ENCODE measurements at places on chromosomes 5 and 9.

DNA sequence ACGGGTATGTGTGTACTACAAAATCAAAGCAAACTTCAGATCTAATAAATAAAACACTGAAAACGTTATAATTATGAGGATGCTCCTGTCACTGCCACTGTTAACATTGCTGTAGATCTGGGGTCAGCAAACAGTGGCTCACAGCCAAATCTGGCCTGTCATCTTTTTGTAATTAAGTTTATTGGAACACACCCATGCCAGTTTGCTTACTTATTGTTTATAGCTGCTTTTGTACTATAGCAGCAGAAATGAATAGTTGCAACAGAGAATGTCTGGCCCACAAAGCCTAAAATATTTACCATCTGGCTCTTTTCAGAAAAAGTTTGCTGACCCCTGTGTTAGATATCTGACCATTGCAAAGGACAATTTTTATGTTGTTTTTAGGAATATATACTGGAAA lies 32.1 kb downstream of the PRRC1 start:
- DNase-seq = no peak

DNA sequence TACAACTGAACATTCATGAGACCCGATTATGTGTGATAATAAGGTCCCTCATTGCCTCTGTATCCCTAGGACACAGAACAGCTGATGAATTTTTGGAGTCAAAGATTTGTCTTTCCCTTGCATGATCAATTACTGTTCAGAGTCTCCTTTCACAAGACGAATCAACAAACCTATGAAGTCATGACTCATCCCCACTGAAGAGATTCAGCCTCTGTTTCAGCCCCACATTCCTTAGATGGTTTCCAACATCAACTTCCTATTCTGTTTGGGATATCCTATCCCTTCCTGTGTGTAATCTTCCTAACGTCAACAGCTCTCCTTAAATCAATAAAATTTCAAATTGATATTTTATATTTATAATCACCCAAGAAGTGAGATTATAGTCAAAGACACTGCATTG lies 199.0 kb downstream of the DNAH5 start:
- DNase-seq = peak; percentile 31

DNA sequence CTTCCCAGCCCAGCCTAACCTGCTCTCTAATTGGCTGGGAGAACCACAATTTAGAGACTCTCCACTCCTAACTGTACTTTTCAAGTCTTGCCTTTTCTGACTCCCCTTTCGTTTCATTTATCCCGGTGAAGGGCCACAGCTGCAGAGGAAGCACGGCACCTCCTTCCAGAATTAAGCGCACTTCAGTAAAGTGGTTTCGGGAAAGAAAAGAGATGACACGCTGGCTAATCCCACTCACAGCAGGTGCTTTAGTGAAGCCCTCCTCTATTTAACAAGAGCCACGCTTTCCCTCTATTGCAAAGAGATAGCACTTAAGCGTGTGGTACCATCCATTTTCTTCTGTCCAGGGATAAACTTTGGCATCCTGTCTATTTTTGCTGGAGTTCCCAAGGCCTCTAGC lies 4.8 kb downstream of the DNAH5 start:
- DNase-seq = no peak

DNA sequence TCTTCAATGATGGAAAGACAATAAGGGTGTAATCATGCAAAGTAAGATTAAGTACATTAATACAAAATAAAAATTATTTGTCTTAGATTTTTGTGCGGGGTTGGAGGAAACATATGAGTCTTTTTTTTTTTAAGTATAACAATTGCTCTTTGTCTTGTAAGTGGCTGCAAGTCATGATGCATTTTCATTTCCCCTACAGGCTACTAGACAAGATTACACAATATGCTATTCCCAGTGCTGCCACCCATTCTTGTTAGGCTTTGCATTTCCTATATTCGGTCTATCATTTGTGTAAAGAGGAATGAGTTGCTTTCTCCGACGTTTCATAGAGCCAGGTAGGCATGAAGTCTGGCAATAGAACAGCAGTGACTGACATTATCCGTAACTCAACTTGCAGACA lies 294.2 kb upstream of the CYLC2 start:
- no peak for DNase-seq

GRCh38 chr5:89338935-89339334 lies 456.0 kb upstream of the MEF2C start:
- no peak for DNase-seq

DNA sequence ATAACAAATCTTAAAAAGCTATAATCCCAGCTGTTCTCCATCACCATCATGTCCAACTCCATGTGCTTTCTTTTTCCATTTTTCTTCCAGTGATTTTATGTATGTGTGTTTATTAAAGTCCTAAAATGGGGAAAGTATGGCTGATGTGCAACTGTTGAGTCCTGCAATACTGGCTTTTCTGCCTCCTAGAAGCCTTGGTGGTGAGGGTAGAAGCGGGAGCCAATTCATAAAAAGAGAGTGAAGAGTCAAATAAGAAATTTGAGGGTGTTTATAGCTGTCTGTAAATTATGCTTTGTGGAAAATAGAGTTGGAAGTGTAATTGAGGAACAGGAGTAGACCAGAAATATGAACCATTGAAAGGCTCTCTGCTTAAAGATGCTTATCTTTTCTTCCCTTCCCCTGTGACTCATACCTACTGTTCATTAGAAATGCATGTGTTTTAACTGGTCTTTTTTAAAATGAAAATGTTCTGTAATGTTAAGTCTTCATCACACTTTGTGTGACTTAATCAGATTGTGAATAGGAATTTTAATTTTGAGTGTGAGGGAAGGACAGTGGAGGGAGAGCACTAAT lies 80.1 kb downstream of the ZCCHC7 start:
- no peak for DNase-seq

DNA sequence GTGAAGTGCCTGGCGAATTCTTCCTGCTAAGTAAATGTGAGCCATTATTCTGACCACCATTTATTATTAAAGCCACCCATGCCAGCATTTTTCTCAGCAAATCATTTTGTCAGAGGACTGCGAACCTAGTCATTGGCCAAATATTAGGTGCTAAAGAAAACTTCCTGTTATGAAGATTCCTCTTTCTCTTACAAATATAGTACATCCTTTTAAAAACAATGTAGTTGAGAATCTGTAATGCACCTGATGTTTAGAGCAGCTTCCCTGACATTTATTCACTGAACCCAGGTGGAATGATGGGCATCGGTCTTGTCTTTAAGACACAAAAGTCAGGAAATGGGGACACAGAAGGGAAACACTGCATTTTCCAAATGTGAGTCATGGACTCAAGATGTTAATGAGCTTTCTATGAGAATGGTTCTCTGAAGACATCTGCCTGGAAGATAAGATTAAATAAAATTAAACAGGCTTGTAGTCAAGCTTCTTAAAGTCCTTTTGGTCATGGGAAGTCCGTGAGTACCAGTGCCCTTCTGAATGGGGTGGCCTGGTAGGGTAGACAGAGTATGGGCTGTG lies 290.6 kb downstream of the FBXL7 start:
- DNase-seq = no peak

GRCh38 chr9:77531400-77531799 lies 116.7 kb downstream of the GNA14 start:
- no peak for DNase-seq

DNA sequence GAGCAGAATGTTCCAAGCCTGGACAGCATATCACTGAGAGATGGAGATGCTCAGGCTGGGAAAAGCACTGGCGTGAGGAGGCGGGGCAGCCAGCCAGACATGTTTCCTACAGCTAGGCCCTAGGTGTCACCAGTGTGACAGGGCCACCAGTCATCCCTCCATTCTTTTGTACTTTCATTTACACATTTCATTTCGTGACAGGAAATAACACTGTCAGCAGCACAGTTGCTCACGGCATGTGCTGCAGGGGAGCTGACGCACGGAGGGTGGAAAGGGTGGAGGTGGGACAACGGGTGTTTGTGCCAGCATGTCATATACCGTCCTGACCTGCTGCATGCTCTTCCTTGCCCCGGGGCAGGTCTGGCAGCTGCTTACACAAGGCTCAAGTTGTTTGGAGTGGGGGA lies 14.8 kb upstream of the CEMIP2 start:
- no peak for DNase-seq

GRCh38 chr5:167514461-167514860 lies 777.0 kb upstream of the WWC1 start:
- no peak for DNase-seq

DNA sequence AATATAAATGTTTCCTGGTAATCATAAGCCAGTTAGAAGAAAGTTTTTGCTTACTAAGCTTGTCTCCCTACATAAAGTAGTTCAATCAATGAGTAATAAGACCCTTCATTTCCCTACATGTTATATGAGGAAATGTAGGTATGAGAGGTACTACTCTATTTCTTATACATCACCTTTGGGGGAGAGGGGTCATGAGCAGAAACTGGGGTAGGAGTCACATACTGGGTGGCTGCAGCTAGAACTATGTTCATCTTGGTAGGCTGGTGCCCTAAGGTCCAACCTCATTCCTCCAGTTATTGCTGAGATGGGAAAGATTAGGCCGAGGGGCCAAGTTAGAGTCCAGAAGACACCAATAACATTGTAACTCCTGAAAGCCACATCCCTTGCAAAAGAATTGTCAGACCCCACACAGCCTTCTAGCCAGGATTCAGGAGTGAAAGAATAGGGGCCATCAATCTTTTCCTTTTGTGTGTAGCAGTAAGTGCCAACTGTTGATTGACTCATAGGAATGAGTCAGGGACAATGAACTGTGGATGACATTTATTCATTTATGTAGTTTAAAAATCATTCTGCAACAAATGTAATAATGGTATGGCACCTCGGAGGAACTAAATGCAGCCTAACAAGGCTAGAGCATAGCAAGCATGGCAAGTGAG lies 21.6 kb upstream of the SREK1 start:
- DNase-seq = no peak

- DNase-seq = no peak
Observed at GRCh38 chr5:127307868-127308267, 17.3 kb downstream of the MEGF10 start.

GRCh38 chr5:164934561-164934960 lies 1429.1 kb downstream of the MAT2B start:
- no peak for DNase-seq

- DNase-seq = peak; percentile 43
Observed at GRCh38 chr5:149731617-149732323, 1.7 kb downstream of the PPARGC1B start.

GRCh38 chr5:123367739-123368138 lies 55.5 kb downstream of the CEP120 start:
- DNase-seq = no peak

GRCh38 chr9:74753650-74754049 lies 134.1 kb downstream of the TRPM6 start:
- peak; percentile 7 for DNase-seq

GRCh38 chr5:28370896-28371295 lies 1332.5 kb upstream of the CDH9 start:
- no peak for DNase-seq

GRCh38 chr5:174189654-174190541 lies 144.4 kb downstream of the NSG2 start:
- DNase-seq = no peak

DNA sequence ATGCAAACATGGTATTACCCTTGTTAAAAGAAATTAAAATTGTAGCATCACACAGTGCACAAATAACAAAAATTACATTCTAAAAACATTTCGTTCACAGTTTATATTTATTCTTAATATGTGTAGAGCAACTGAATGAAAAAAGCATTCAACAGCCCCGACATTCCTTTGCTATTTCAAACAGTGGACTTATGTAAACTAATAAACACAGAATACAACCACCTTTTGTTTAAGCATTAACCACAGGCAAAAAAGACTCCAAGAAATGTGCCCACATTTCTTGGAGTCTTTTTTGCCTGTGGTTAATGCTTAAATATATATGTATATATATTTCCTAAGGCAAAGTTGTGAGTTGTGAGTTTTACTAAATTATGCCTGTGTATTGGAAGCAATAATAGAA lies 532.5 kb upstream of the DAP start:
- no peak for DNase-seq

- no peak for DNase-seq
Observed at GRCh38 chr5:38666668-38667498, 110.4 kb upstream of the LIFR start.

DNA sequence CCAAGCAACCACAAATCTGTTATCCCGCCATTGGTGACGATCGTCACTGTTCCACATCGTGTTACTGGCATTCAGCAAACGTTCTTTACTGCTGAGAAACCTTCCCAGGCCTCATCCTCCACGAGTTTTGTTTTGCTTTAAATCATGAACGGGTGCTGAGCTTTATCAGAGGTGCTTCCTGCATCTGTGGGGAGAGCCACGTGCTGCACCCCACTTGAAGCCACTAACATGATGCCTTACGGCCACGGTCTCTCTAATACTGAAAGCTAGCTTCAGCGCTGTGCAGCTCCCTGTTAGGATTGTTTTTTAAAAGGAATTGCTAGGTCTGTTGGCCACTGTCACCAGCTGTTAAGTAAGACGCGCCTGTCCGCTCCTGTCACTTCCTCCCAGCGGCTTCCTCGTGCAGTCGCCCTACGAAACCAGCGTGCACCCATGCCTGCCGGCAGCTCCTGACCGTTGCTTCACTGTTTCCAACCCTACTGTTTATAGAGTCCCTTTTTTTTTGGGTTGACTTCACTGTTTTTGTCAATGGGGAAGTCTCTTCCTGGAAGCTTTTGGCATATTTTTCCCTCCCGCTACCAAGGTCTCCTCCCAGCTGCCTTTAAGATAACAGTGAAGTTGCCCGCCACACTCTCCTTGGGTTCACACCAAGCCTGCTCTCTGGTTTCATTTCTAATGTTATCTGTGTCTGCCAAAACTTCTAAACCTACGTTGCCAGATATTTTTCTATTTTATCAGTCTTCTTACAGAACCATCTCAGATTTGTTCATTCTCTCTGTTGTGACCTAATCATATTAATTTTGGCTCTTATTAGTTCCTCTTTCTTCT lies 20.3 kb downstream of the LPCAT1 start:
- DNase-seq = no peak

DNA sequence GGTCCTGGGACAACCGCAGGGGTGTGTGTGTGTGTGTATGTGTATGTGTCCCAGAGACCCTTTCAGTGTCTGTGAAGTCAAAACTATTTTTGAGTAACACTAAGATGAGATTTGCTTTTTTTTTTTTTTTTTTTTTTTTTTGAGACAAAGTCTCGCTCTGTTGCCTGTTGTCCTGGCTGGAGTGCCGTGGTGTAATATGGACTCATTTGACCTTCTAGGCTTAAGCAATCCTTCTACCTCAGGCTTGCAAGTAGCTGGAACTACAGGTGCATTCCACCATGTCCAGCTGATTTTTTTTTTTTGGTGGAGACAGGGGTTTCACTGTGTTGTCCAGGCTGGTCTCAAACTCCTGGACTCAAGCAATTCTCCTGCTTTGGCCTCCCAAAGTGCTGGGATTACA lies 97.4 kb upstream of the KLF9 start:
- no peak for DNase-seq

GRCh38 chr9:116280529-116280928 lies 126.9 kb downstream of the PAPPA start:
- DNase-seq = no peak

DNA sequence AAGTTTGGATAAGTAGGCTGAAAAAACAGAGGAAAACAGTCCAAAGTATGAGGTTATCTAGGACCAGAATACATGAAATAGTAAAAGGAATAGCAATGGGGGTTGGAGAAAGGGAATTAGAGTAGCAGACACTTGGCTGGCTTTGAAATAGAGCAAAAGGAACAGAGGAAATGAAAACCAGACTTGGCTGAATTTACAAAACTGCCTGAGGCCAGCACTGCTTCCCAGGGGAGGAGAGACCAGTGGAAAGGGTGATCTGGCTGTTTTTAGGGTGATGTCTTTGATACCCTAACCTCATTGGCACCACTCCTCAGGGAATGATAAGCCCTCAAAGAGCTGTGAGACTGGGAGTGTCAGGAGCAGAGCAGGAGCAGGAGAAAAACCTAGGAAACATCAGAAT lies 413.4 kb upstream of the SLC30A5 start:
- no peak for DNase-seq

Data from kidney epithelial cell (primary cell).